ENCODE measurements at places on chromosomes 6 and 20.

DNA sequence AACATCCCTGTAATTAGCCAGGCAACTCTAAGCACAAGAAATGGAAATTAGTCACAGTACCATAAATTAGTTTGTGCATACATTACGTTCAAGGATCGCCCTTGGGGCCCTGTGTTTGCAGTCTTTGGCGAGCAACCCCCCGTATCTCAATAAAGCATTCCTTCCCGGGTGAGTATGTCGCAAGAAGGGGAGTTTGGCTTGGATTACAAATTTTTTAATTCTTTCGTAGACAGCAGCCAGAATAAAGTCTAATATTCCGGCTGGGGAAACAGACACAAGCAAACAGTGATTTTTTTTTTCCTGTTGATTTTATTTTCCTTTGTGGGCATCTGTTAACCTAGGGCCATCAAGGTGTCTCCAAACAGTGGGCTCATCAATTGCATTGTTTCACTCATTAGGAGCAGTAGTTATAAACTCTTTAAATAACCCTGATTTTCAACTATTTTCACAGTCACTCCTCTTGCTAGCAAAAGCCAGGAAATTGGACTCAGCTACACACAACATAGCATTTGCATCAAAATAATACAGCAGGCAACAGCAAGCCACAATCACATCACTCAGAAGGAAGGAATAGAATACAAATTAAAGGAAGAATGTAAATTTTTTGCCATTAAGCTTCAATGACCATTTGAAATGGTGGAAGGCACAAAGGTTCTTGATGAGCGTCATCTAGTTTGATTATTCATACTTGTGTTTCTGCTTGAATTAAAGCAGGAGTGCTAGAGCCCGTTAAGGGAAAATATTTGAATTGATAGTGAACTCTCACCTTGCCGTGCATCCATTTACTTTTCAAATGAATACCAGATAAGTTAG is 85.3 kb downstream of the LINC00237 start:
- DNase-seq, result no peak

DNA sequence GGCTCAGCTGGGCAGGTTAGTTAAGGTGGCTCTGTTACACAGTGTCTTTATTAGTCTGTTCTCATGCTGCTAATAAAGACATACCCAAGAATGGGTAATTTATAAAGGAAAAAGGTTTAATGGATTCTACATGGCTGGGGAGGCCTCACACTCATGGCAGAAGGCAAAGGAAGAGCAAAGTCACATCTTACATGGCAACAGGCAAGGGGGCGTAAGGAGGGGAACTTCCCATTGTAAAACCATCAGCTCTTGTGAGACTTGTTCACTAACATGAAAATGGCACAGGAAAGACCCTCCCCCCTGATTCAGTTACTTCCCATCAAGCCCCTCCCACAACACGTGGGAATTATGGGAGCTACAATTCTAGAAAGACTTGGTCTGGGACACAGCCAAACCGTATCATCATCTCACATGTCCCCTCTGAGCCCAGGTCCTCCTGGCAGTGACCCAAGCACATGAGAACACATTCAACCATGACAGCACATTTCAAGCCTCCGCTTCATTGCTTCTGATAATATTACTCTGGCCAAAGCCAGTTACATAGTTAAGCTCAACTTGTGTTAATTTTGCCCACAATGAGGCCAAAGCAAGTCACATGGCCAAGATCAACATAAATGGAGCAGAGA is 383.9 kb downstream of the PLCB1 start:
- no peak for DNase-seq

DNA sequence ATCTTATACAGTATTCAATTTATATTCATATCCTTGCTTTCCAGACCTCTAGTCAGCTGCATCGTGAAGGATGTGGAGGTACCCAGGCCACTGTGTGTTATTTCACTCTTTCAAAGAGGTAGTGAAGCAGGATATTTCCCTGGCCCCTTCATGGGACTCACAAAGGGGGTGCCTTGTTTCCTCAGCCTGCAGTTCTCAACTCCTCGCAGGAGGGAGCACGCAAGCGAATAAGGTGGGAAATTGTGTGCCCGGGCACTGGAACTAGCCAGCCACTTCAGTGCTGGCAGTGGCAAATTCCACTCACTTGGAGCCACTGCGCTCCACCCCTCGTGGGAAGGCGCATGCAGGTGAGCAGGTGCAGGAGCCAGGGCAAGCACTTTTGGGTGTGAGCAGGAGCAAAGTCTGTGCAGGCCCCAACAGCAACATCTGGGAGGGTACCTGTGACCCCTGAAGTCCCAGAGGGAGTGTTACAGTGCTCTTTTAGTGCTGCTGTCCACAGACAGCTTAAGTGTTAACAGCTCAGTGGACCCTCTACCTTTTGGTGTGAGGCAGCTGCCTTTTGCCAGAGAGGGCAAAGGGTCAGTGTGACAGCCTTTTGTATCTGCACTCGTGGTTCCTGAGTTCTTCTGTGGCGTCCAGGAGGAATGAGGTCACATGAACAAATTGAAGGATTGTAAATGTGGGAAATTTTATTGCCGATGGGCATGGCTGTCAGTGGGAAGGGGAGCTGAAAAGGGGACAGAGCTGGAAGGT is 49.4 kb upstream of the FAM135A start:
- no peak for DNase-seq

- DNase-seq, result no peak
Observed at GRCh38 chr6:83258517-83258916, 65.4 kb downstream of the RWDD2A start.

- DNase-seq, result no peak
Observed at GRCh38 chr20:32528905-32529670, 56.0 kb downstream of the NOL4L start.

DNA sequence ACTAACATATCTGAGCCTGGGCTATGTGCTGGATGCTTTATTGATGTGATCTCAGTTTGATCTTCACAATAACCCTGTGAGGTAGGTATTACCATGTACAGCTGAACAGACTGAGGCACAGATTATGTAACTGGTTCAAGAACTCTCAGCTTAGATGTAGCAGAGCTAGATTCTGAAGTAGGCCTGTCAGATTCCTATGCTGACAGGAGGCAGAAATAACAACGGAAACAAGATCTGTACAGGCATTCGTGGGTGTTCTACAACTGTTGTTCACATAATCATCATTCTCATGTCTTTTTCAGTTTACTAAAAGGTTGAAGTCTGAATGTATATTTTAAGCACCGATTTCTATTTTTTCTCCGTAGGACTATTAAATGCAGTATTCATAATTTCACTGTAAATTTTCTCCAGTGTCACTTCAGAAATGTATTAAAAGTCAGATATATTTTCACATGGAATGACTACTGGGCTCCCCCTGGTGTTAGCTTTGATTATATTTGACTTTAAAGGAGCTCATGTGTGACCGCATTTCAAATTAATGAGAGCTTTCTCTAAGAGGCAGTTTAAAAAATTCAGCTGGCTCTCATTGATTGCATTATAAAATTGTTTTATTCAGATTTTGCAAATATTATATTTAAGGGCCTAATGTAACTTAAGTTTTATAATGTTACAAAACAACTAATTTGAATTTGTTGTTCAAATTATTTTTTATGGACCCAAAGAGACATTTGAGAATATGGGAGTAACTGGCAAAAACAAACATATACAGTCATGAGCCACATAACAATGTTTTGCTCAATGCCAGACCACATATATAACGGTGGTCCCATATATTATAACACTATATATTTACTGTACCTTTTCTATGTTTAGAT is 36.4 kb upstream of the SLC17A4 start:
- no peak for DNase-seq

GRCh38 chr20:50092436-50092835 is 20.5 kb downstream of the UBE2V1 start:
- no peak for DNase-seq

GRCh38 chr6:26338810-26339209 is 26.2 kb upstream of the BTN3A2 start:
- no peak for DNase-seq

DNA sequence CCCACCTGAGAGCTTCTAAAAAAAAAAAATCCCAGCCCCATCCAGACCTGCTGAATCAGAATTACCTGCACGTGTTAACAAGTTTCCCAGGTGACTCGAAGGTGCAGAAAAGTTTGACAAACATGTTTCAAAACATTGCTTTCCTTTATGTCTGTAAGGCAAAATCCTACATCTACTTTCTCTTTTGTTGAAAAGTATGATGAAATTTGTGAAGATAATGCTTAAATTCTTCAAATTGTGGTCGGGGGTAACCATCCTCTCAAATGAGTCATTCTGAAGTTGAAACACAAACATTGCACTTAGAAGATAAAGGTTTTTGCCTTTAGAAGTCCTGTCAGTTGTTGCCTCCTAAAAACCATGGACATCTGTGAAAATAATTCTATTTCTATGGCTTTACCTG is 429.7 kb downstream of the EPHA7 start:
- no peak for DNase-seq

DNA sequence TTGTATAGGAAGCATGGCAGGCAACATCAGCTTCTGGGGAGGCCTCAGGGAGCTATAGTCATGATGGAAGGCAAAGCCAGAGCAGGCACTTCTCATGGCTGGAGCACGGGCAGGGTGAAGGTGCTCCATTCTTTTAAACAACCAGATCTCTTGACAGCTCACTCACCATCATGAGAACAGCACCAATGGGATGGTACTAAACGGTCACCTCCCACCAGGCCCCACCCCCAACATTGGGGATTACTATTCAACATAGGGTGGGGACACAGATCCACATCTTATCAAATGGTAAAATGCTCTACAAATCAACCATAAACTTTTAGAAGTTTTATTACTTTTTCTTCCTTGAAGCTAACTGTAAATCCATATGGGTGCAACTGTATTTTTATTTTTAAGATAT is 61.5 kb downstream of the MAP3K4 start:
- no peak for DNase-seq

DNA sequence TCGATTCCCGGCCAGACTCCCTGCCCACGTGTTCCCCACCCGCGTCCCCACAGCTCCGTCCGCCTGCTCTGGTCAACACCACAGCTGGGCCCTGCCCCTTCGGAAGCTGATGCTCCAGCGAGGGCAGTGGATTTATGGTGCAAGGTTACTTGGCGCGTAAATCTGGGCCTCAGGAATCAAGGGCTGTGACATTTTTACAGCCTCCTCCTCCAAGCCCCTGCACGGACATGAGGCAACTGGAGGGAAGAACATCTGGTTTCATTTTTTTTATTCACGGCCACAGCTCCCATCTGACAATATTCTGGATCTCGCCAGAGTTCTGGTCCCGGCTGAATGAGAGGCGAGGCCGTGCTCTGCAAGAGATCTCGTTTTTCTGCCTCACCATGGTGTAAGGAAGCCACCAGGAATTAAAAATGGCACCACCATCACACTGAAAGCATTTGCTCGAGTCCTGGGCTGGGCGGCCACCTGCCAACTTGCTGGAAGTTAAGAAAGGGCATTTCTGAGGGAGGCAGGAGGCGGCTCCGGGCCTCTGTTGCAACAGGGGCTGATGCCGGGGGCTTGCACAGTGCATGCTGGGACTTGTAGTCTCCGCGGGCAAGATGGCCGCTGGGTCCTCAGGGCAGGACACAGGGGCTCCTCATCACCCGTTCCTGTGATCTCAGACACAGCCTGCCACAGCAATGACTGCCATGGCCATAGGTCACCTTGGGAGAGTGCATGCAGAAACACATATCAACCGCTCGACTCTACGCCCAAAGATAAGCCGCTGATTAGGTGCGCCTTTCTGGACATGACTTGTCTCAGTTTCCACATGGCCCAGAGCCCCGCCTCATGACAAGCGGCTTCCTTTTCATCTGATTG is 148.5 kb downstream of the LY86 start:
- no peak for DNase-seq

GRCh38 chr6:36663504-36664446 is 14.7 kb upstream of the CDKN1A start:
- DNase-seq, result no peak

- DNase-seq, result no peak
Observed at GRCh38 chr6:34516391-34517324, 39.5 kb downstream of the SPDEF start.

- no peak for DNase-seq
Observed at GRCh38 chr6:106870824-106871717, 103.5 kb downstream of the CD24 start.

GRCh38 chr20:16313917-16314316 is 259.3 kb downstream of the KIF16B start:
- no peak for DNase-seq

- no peak for DNase-seq
Observed at GRCh38 chr6:144405163-144405562, 120.0 kb downstream of the UTRN start.

DNA sequence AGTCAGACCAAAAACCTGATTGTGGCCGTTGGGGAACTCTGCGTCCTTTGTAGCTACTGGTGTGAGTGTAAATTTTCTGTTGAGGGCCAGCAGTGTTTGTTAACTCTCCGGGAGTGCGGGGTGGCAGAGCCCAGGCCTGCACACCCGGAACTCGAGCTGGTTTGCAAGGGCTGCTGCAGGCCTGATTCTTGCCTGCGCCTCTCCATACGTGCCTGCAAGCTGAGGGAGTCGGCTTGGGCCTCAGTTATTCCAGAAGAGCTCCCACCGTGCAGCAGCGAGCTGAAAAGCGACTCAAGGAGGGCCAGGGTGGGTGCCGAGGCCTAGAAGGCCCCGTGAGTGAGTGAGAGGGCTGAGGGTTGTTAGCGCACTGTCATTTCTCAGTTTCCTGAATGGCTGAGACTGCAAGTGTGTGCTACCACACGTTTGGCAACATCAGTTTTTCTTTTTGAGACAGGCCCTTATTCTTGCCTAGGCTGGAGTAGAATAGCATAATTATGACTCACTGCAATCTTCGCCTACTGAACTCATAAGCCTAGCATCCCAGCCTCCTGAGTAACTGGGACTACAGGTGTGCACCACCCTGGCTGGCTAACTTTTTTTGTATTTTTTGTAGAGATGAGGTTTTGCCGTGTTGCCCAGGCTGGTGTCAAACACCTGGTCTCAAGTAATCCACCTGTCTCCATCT is 33.9 kb upstream of the KIF13A start:
- DNase-seq, result no peak

- DNase-seq, result no peak
Observed at GRCh38 chr6:26270486-26270861, 94.5 kb upstream of the BTN3A2 start.

- no peak for DNase-seq
Observed at GRCh38 chr6:112310439-112311125, 36.5 kb upstream of the RFPL4B start.

GRCh38 chr6:111606620-111607115 is 990 bp upstream of the TRAF3IP2 start:
- DNase-seq, result no peak

GRCh38 chr6:151351146-151351700 is 40.1 kb downstream of the ZBTB2 start:
- DNase-seq, result no peak

- DNase-seq, result no peak
Observed at GRCh38 chr6:133707456-133707855, 181.5 kb upstream of the TCF21 start.

- DNase-seq, result no peak
Observed at GRCh38 chr20:42484335-42484734, 705.4 kb downstream of the PTPRT start.

- no peak for DNase-seq
Observed at GRCh38 chr20:38147163-38147562, 17.9 kb downstream of the TGM2 start.

- DNase-seq, result no peak
Observed at GRCh38 chr6:293193-294174, 1.2 kb downstream of the DUSP22 start.

Measured in neuronal stem cell (in vitro differentiated cells).